ENCODE measurements at places on chromosomes 4 and X.

- ATAC-seq, result no peak
- no peaks in the 10 kb centered on the region for H3K27me3 ChIP-seq
- H3K36me3 ChIP-seq, result no peaks in the 10 kb centered on the region
- no peak overlapping the region for H3K27ac ChIP-seq
- no peaks in the 10 kb centered on the region for H3K4me1 ChIP-seq
Observed at GRCh38 chrX:44989995-44990770, 117.2 kb downstream of the KDM6A start.

DNA sequence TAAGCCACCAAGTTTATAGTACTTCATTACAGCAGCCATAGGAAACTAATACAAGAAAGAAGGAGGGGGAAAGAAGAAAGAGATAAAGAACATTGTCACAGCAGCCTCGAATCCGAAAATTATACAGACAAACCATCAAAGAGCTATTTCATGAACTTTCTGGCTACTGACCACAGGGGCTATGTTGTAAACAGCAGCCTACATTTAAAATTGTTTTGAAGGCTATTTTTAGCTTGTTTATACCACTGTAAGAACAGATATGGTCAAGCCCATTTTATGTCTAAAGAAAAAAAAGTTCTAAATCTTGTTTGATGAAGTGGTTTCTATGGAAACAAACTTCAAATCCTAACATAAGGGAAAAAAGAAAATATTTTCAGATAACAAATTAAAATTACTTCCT is 282.1 kb downstream of the GABRG1 start:
- H3K4me1 ChIP-seq, result no peaks in the 10 kb centered on the region
- no peak overlapping the region for H3K27ac ChIP-seq
- no peaks in the 10 kb centered on the region for H3K27me3 ChIP-seq
- no peaks in the 10 kb centered on the region for H3K36me3 ChIP-seq
- H3K4me3 ChIP-seq, result no peak overlapping the region

- H3K36me3 ChIP-seq, result no peaks in the 10 kb centered on the region
- H3K27me3 ChIP-seq, result no peaks in the 10 kb centered on the region
- no peak for ATAC-seq
- H3K4me3 ChIP-seq, result no peak overlapping the region
Observed at GRCh38 chr4:155679343-155679742, 12.7 kb downstream of the GUCY1A1 start.

GRCh38 chr4:52408032-52408431 is 251.1 kb downstream of the USP46 start:
- no peak for ATAC-seq
- H3K4me1 ChIP-seq, result no peaks in the 10 kb centered on the region
- H3K27me3 ChIP-seq, result no peaks in the 10 kb centered on the region
- no peak overlapping the region for H3K27ac ChIP-seq
- no peaks in the 10 kb centered on the region for H3K36me3 ChIP-seq

DNA sequence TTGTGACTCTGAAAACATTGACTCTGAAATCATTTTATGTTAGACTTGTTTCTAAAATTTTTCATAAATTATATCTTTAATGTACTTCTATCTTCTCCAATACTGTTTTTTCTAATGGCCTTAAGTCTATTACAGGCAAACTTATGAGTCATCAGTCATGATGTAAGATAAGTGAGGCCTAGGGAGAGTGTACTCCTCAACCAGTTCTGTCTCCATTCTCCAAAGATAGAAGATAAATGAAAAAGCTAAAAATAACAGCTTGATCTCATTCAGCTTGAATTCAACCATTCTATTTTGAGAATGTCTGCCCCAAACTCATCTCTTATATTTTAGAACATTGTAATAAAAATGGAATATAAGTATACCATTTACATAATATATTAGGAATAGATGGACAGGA is 34.5 kb downstream of the STBD1 start:
- no peak overlapping the region for H3K4me3 ChIP-seq
- peaks cover 25% of the 10 kb centered on the region for H3K4me1 ChIP-seq
- no peak overlapping the region for H3K27ac ChIP-seq
- H3K36me3 ChIP-seq, result no peaks in the 10 kb centered on the region
- H3K27me3 ChIP-seq, result no peaks in the 10 kb centered on the region

GRCh38 chrX:11739776-11740175 is 18.3 kb upstream of the MSL3 start:
- no peaks in the 10 kb centered on the region for H3K36me3 ChIP-seq
- ATAC-seq, result no peak
- H3K4me3 ChIP-seq, result no peak overlapping the region
- no peak overlapping the region for H3K27ac ChIP-seq

DNA sequence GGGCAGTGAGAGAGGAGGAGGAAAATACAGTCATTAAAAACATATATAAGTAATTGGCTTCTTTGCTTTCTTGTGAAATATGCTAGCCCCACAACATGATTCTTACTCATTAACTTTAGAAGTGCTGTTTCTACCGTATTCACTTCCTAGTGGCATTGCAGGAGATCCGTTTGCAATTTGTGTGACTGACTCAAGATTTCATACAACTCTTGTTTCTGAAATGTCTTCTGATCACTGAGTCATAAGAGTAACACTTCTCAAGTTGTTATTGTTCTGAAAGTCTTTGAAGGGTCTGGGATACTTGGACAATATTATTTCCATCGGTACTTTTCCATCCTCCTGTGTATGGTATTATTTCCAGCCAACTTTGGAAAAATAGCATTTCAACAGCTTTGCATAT is 310.8 kb downstream of the PACRGL start:
- no peaks in the 10 kb centered on the region for H3K27me3 ChIP-seq
- H3K4me3 ChIP-seq, result no peak overlapping the region
- H3K4me1 ChIP-seq, result no peaks in the 10 kb centered on the region
- H3K27ac ChIP-seq, result no peak overlapping the region
- no peaks in the 10 kb centered on the region for H3K36me3 ChIP-seq
- ATAC-seq, result no peak

DNA sequence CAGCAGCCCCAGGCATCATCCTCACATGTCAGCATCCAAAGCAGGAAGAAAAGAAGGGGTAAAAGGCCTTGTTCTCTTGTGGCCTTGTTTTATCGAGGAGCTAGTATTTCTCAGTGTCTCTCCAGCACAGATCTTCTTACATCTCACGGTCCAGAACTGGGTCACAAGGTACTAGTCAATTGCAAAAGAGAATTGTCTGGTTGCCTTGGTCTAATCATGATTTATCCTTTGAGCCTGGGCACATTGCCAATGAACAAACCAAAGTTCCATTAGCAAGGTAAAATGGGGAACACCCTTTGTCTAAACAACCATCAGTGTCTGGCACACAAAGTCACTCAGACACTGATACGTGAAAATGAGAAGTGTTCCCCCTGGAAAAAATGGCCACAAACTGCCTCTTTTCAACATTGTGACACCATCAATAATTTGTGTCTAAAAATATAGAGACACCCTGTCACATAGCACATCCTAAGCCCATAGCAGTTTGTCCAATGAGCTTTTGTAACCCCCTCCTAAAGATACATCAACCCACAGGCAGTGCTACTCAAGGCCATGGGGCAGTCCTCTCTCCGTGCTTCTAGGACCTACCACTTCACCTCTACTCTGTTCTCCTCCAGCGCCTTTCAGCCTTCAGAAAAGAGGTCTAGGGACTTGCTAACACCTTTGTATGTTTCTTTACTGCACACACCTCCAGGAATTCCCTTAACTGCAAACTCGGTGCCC is 534.4 kb downstream of the MID1IP1 start:
- H3K27me3 ChIP-seq, result no peaks in the 10 kb centered on the region
- no peak overlapping the region for H3K4me3 ChIP-seq
- no peak overlapping the region for H3K27ac ChIP-seq
- H3K36me3 ChIP-seq, result no peaks in the 10 kb centered on the region
- peak; percentile 23 for ATAC-seq

DNA sequence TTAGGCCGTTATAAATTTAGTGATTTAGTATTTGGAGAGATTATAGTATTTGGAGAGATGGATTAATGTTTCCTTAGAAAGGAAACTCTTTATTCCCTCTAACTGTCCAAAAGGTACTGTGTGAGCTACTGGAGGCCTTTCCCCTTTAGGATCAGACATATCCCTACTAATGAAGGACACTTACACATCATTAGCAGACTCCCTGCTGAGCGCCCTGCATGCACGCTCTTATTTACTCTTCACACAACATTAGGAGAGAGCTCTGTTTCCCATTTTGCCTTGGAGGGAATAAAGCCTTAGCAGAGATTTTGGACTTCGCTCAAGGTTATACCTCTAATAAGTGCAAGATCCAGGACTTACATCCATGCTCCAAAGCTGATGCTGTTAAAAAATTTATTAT is 17.8 kb upstream of the STOX2 start:
- no peak for ATAC-seq
- no peak overlapping the region for H3K4me3 ChIP-seq
- no peaks in the 10 kb centered on the region for H3K27me3 ChIP-seq
- H3K36me3 ChIP-seq, result no peaks in the 10 kb centered on the region

GRCh38 chr4:24456431-24456830 is 127.9 kb downstream of the DHX15 start:
- H3K36me3 ChIP-seq, result no peaks in the 10 kb centered on the region
- H3K4me3 ChIP-seq, result no peak overlapping the region
- H3K4me1 ChIP-seq, result no peaks in the 10 kb centered on the region
- H3K27ac ChIP-seq, result no peak overlapping the region

DNA sequence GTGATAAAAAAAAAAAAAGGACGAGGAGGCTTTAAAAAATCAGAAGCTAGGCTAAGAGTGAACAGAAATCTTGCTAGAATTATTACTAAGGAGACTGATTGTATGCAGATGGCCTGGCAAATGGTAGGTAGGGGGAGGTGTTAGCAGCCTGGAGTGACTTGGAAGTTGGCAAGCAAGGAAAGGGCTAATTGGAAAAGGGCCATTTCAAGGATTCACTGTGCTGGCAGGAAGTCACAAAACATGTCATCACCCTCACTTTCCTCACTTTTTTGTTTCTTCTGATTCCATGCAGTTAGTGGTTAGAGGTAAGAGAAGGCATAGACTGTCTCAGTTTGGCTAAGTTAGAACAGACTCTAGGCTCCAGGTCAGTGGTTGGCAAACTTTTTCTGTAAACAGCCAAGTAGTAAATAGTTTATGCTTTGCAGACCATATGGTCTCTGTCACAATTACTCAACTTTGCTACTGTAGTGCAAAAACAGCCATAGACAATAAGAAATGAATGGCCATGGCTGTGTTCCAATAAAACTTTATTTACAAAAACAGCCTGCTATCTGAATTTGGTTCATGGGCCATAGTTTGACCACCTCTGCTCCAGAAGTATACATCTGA is 646.5 kb upstream of the ACTRT1 start:
- no peak overlapping the region for H3K4me3 ChIP-seq

GRCh38 chr4:142687547-142688275 is 158.4 kb downstream of the INPP4B start:
- no peaks in the 10 kb centered on the region for H3K36me3 ChIP-seq
- ATAC-seq, result no peak
- H3K27ac ChIP-seq, result no peak overlapping the region
- no peak overlapping the region for H3K4me3 ChIP-seq

GRCh38 chr4:152572417-152573086 is 36.7 kb upstream of the FBXW7 start:
- H3K27ac ChIP-seq, result no peak overlapping the region
- H3K4me1 ChIP-seq, result no peaks in the 10 kb centered on the region
- no peaks in the 10 kb centered on the region for H3K27me3 ChIP-seq
- no peaks in the 10 kb centered on the region for H3K36me3 ChIP-seq
- no peak overlapping the region for H3K4me3 ChIP-seq
- no peak for ATAC-seq

- H3K36me3 ChIP-seq, result no peaks in the 10 kb centered on the region
- H3K4me1 ChIP-seq, result no peaks in the 10 kb centered on the region
- no peak overlapping the region for H3K4me3 ChIP-seq
- no peak overlapping the region for H3K27ac ChIP-seq
Observed at GRCh38 chr4:180564448-180564847, 1678.8 kb upstream of the TENM3 start.

- ATAC-seq, result no peak
- H3K4me3 ChIP-seq, result no peak overlapping the region
- no peaks in the 10 kb centered on the region for H3K27me3 ChIP-seq
- no peaks in the 10 kb centered on the region for H3K36me3 ChIP-seq
- no peaks in the 10 kb centered on the region for H3K4me1 ChIP-seq
Observed at GRCh38 chrX:9729171-9729885, 36.3 kb downstream of the GPR143 start.

GRCh38 chrX:15493118-15493962 is at the start of gene PIR:
Gene PIR, minus strand, starts transcription at chrX:15493333. Its CDS starts 2,076 bp downstream, at chrX:15491257.
- H3K27ac ChIP-seq, result peak within 1 kb of the TSS; percentile 75
- ATAC-seq, result peak; percentile 99
- H3K36me3 ChIP-seq, result peaks cover 6% of the 10 kb centered on the region
- peaks cover 2% of the 10 kb centered on the region for H3K4me1 ChIP-seq
- H3K4me3 ChIP-seq, result peak within 1 kb of the TSS; percentile 57

DNA sequence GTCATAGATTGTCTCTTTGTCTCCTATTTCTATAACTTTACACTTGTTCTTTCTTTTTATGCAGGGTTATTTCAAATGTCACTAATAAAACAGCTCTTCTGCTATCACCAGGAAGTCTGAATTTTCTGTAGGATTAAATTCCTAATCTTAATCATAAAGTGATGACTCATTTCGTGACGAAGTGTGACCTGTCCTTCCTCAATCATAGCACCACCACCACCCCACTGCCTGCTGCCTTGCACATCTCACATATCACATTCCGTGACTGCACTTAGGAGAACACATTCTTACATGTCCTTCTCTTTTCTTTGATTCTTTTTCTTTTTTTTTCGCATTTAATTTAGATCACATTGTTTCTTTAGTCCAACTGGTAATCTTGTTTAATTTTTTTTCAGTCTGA is 57.7 kb upstream of the UGT2B7 start:
- H3K4me1 ChIP-seq, result no peaks in the 10 kb centered on the region
- H3K27ac ChIP-seq, result no peak overlapping the region
- no peak overlapping the region for H3K4me3 ChIP-seq
- H3K36me3 ChIP-seq, result no peaks in the 10 kb centered on the region
- H3K27me3 ChIP-seq, result no peaks in the 10 kb centered on the region

DNA sequence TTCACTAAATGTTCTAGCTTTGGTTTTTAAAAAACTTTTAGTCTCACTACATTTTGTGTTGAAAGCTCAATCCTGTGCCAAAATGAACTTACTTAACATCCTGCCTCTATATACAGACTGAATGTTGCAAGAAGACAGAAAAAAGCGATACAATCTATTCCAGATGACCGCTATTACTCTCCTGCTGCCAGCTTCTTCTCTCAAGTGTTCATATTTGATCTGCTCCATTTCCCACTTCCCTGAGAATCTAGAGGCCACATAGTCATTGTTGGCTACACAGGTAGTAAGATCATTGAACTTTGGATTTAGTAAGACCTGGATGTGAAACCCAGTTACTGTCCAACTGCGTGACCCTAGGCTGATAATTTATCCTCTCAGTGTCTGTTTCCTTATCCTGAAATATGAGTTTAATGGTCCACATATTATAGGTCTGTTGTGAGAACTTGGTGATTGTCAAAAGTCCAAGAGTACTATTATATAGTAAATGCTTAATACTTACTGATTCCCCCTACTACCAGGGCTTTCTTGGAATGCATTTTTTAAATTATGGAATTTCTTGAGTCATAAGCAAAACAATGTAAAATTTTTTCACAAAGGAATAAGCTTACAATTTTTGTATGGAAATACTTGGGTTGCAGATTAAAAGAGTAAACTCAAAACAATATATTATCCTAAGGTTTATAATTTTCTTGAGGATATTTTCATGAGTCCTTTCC is 976.8 kb upstream of the ADGRL3 start:
- no peak for ATAC-seq
- H3K4me1 ChIP-seq, result no peaks in the 10 kb centered on the region
- no peak overlapping the region for H3K4me3 ChIP-seq
- no peaks in the 10 kb centered on the region for H3K36me3 ChIP-seq

All from gastroesophageal sphincter (tissue), 4 donors.